ENCODE measurements at places on chromosomes 5 and 9.

GRCh38 chr9:130616451-130616850 is 37.1 kb downstream of the FUBP3 start:
- DNase-seq, result no peak

- no peak for DNase-seq
Observed at GRCh38 chr5:37738057-37738691, 101.7 kb downstream of the GDNF start.

- no peak for DNase-seq
Observed at GRCh38 chr9:129220771-129221170, 42.7 kb upstream of the IER5L start.

GRCh38 chr9:134791009-134791408 is 89.6 kb upstream of the FCN2 start:
- DNase-seq, result no peak

- DNase-seq, result no peak
Observed at GRCh38 chr5:25688156-25688555, 1043.4 kb upstream of the CDH10 start.

DNA sequence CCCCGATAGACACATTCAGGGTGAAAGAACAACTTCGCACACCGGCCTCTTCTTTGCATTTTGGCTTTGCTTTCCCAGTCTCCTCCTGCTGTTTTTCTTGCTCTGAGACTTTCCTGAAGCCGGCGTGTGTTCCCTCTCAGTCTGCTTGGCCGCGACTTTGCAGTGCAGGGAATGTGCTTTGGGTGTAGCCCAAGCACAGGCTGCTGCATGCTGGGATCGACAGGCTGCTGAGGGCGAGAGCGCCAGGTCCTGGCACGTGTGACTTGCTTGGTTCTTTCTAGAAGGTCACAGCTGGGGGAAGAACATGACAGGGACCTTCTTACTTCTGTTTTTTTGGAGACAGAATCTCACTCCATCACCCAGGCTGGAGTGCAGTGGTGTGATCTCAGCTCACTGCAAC is 40.6 kb downstream of the TENT4A start:
- no peak for DNase-seq

All from activated CD4-positive, alpha-beta T cell treated with anti-CD3 and anti-CD28 coated beads, Interleukin-2, amount 50 U/mL, for 4 hours (primary cell).